ENCODE measurements at places on chromosomes 16 and 17.

GRCh38 chr16:19753815-19754643, 36.0 kb downstream of the IQCK start:
- no peak for DNase-seq

- no peak for DNase-seq
These were observed 13.2 kb downstream of the TOM1L2 start for GRCh38 chr17:17958982-17959381.

GRCh38 chr17:7959503-7960253, 27.7 kb downstream of the CNTROB start:
- no peak for DNase-seq

GRCh38 chr17:31096106-31096436, 1.3 kb downstream of the NF1 start:
- DNase-seq: peak; percentile 48

DNA sequence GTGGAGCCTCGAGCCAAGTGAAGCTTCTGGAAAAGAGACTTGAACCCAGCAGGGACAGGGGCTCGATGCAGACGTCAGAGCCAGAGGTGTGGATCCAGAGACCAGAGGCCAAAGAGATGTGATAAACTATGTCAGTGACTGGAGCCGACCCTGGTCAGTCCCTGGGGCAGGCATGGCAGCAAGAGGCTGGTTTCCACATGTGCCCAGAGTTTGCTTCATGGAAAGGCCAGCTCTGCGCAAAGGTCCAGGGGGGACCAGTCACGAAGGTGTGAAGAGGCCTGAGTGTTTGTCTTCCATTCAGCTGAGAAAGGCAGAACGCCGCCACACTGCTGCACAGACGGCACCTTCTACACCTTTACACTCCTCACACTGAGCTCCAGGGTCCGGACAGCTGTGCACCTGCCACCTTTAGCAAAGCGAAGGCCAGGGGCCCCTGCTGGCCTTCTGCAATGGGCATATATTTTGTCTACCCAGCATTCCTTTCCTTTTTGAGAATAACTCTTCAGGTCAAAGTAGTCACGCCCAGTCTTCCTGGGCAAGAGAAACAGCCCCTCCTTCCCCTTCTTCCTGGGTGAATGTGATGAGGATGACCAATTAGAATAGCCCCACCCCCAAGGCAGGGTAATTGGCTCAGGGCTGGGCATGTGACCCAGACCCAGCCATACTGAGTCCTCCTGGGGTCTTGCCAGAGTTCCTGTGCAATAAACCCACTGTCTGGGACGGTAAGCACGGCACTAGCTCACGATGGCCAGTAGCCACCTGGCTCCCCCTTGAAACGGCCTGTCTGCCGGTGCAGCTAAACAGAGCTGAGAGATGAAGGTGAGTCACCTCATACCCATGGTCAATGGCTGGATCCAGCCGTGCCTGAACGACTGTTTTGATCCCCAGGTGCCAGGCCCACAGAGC, 2.3 kb upstream of the RPH3AL start:
- no peak for DNase-seq

GRCh38 chr16:47052666-47053640, 79.5 kb upstream of the DNAJA2 start:
- no peak for DNase-seq

GRCh38 chr17:11996722-11997146, 541 bp downstream of the ZNF18 start:
- DNase-seq: peak; percentile 56

GRCh38 chr16:47493381-47494337, 32.5 kb downstream of the PHKB start:
- DNase-seq: no peak

DNA sequence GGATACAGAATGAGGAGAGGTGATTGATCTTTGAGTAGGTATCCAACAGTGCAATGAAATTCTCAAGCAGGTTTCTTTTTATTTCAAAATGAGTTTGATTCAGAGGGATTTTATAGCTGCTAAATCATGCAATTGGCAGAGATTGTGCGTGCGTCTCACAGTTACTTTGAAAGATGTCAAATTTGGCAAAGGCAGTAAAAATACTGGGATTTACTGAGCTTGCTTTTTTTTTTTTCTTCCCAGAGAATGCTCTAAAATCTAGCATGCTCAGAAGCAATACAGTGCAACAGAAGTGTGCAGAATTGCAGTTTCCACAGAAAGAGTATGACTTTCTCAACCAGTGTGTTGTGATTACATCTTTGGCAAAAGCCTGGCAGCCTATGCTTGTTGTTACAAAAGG, 410.7 kb upstream of the GOT2 start:
- DNase-seq: no peak

GRCh38 chr16:2196162-2196980, at the start of gene CASKIN1:
CASKIN1 (minus strand) TSS chr16:2196605; CDS start chr16:2196432, 173 bp downstream.
- no peak for DNase-seq

- no peak for DNase-seq
These were observed 240.3 kb upstream of the N4BP1 start for GRCh38 chr16:48850097-48850770.

DNA sequence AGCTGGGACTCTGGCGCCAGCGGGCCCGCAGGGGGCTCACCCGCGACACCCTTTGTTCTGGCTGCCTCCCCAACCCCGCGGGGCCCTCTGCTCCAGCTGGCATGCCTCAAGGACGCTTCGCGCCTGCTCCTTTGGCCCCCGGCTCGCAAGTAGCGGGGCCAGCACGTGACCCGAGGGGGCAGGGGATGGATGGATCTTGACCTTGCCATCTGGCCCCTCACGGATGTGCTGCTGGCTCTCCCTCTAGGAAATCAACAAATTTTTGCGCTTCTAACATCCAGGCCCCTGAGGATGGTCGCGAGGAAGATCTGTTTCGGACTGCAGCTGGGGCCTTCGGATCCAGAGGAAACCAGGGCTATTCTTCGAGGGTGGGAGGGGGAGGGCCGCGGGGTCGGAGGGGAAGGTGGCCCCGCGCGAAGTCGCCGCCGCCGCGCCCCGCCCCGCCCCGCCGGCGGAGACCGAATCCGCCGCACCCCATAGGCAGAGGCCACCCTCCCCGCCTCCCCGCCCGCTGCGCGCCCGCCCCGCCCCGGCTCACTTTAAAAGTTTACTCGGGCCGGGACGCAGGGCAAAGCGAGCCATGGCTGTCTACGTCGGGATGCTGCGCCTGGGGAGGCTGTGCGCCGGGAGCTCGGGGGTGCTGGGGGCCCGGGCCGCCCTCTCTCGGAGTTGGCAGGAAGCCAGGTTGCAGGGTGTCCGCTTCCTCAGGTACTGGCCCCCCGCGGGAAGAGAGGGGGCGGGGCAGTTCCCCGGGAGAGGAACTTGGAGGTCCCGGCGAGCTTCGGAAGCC, at the start of gene ACSF2:
ACSF2 (plus strand) TSS at position 537 of the 790 bp plus-strand sequence; CDS start at position 581, 44 bp downstream.
- DNase-seq: peak; percentile 54

Data from HCEC 1CT (cell line).